ENCODE measurements at places on chromosomes 11 and 22. TPM values are rescaled to one million over a fixed set of nuclear protein-coding genes. Genes with fewer than 3 reads are reported as not detected.

DNA sequence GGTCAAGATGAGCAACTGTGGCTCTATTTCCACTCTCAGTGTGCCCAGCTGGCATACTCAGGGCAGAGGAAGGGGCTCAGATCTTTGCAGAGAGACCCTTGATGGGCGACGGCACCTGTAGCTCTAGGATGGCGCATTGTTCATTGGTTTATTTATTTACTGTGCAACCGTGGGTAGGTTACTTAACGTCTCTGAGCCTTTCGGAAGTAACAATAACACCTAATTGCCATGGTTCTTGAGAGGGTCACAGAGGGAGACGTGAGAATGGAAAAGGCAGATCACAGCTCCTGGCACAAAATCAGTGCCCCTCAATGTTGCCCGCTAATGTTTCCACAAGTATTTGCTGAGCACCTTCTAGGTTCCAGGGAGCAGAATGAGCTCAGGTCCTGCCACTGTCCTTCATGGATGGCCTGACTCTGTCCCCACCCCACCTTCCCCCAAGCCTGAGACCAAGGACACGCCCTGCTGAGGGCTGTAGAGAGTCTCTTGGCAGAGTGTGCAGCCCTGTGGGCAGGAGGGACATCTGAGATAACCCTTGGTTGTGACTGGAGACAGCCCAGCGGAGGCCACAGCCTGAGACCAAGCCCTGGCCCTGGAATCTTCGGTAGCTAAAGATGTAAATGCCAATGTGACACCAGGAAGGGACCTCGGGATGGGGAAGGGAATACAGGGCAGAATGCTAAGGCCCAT lies 780 bp upstream of the ALDH3B2 start:
- DNase-seq, result no peak

DNA sequence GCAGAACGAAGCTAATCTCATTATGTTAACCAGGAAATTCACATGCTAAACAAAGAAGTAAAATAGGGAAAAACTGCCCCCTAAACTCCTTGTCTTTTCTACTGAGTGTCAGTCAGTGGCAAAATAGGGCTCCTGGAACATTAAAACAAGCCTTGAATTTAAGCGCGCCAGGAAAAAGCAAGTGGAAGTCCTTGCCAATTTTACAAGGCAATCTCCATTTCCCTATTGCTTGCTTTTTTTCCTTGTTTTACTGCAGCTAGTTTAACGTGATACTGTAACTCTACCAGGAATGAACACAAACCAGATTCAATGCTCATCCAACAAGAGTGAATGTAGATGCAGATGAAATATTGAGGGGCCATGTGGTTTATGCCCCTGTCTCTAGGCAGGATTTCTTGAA lies 28.1 kb upstream of the KIRREL3 start:
- no peak for DNase-seq

DNA sequence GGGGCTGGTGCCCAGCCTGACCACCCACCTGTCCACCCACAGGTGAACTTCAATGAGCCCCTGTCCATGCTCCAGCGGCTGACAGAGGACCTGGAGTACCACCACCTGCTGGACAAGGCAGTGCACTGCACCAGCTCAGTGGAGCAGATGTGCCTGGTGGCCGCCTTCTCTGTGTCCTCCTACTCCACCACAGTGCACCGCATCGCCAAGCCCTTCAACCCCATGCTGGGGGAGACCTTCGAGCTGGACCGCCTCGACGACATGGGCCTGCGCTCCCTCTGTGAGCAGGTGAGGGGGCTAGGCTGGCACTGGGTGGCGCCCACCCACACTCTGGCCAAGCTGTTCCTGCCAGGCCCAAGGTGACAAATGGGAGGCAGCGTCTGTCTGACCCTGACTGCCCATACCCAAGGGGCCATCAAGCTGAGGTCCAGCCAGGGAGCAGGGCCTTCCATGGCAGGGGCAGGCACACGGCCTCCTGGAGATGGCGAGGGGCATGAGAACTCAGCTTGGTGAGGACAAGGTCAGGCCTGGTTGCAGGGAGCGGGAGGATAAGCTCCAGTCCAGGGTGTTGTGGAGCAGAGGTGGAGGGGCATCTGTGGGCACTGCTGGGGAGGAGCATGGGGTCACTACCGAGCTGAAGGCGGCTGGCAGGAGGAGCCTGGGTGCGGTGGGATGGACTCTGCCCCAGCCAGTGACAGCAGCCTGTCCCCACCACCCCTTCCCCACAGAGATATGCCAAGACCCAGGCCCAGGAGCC lies 77.7 kb downstream of the MORC2 start:
- DNase-seq, result no peak

DNA sequence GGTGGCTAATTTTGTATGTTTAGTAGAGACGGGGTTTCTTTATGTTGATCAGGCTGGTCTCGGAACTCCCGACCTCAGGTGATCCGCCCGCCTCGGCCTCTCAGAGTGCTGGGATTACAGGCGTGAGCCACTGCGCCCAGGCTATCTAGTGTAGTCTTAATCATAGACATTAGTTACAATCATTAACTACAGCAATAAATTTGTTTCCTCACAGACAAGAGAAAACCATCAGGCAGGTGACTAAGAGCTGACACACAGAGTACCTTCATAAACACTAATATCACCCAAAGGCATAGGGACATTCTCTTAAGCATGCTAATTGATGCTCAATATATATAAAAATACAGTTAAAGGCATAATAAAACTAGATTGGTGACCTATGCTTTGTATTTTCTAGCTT lies 19.4 kb downstream of the SDHD start:
- no peak for DNase-seq

GRCh38 chr11:79742176-79742575 lies 301.3 kb upstream of the TENM4 start:
- no peak for DNase-seq

DNA sequence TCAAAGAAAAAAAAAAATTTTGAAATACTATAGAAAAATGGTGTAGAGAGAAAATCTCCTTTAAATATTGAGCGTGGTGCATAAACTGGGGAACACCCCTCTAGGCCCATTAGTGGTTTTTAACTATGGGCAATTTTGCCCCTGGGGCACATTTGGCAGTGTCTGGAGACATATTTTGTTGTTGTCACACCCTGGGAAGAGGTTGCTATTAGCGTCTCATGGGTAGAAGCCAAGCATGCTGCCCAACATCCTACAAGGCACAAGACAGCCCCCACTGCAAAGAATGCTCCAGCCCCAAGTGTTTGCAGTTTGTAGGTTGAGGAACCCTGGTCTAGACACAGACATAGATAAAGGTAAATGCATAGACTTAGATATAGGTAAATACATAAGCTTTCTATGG lies 92.6 kb downstream of the KIAA1671 start:
- DNase-seq, result no peak

GRCh38 chr11:126434950-126435335 lies 79.5 kb downstream of the ST3GAL4 start:
- no peak for DNase-seq

GRCh38 chr11:127074151-127074761 lies 73.7 kb upstream of the KIRREL3 start:
- DNase-seq, result no peak

OSBPL5 gene
- total RNA-seq, result 13.4 TPM

FJX1 gene
- total RNA-seq, result 10.8 TPM

ZP1 gene
- total RNA-seq, result not detected

SERHL2 gene
- total RNA-seq, result not detected
